C1 segment of cervical spinal cord (tissue), 14 donors: ENCODE measurements at places on chromosomes 1 and 21.

DNA sequence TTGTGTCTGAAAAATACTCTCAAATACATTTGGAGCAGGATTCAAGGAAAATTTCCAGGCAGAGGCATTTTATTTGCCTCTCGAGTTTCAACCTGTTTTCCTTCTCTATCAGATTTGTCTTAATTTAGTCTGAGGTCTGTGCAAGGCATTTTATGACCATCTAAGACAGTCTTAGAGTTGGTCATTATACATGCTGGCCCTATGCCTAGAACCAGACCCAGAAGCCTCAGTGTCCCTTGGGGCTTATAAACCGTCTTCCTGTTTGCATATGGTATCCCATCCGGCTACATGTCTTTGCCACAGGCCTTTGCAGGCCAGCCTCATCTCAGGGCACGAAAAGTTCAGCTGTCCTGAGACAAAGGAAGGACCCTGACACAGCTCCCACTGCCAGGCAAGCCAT, 346.1 kb downstream of the SIPA1L2 start:
- DNase-seq = no peak

GRCh38 chr1:180606155-180606554, 25.7 kb upstream of the XPR1 start:
- DNase-seq = no peak

- DNase-seq = no peak
Measured at GRCh38 chr21:34702341-34703170, 33.8 kb downstream of the CLIC6 start.

- no peak for DNase-seq
Measured at GRCh38 chr1:41663671-41664400, 179.4 kb upstream of the EDN2 start.

DNA sequence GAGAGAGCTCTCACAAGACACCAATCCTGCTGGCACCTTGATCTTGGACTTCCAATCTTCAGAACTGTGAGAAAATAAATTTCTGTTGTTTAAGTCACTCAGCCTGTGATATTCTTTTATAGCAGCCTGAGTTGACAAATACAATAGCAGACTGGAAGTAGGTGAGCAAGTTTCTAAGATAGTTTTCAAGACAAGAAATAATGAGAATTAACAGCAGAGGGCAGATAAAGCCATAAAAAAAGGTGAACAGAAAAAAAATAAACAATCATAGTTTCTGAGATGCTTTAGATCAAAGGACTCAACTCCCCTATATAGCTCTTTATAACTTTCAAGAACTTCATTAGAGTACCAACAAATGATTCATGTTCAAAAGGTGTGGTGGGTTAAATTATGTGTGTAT, 119.8 kb downstream of the PLPPR5 start:
- DNase-seq = no peak

DNA sequence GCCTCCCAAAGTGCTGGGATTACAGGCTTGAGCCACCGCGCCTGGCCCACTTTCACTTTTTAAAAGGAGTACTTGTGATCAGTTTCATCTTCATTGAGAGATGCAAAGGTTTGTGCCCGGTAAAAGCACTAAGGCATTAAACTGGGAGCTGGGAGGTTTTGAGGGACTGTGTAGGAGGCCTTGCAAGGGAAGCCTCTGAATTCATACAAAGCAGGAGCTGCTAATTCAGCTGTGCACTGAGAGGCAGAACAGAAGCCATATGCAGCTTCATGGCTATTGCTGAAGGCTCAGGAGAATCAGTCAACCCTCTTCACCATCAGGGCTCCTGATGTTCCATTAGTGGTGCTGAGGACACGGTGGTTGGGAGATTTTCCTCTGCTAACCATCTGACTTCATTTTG, 77.7 kb downstream of the GPR88 start:
- DNase-seq = no peak

DNA sequence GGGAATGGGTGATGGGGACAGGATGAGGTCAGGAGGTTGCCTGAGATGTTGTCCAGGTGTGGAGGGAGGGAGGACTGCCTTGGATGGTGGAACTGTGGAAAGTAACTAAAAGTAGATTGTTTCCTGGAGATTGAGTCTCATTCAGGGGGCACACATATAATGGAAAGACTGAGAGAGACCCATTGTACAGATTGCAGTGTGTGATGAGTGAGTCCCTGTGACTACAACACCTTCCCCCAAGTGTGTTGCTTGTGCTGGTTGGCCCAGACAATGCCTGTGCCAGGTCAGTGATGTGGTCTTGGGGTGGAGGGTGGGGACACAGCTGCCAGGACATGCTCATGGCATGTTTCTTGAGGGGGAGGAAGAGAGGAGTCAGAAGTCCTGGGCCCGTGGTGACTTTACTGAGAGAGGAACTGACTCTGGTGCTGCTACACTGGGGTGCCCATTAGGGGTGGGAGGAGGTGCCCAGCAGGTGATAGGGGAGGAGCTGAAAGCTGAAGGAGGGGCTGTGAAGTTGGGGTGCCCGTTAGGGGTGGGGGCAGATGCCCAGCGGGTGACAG, 5.2 kb downstream of the SNAP47 start:
- DNase-seq = no peak

DNA sequence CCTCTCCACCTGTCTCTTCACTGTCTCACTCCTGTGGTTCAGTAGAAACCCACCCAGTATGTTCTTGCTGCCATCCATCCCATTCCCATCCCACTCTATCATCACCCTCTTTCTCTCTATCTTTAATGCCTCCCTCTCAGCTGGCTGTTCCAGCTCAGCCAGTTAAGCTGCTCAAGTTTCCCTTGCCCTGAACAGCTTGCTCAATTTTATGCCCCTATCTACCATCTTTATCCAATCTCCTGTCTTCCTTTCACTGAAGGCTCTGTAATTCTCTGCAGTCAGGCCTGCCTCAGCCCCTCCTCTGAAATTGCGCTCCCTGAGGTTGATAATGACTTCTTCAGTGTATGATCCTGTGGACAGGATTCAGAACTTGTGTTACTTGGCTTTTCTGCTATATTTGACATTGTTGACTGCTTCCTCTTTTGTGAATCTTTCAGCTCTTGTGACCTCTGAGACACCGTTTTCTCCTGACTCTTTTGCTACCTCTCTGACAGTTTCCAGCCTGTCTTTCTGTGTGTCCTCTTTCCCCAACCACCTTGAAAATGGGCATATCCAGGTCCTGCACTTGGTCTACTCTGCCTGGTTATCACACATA, 13.9 kb upstream of the BCAR3 start:
- DNase-seq = no peak

GRCh38 chr1:60621368-60621851, 461.0 kb upstream of the NFIA start:
- DNase-seq = no peak

DNA sequence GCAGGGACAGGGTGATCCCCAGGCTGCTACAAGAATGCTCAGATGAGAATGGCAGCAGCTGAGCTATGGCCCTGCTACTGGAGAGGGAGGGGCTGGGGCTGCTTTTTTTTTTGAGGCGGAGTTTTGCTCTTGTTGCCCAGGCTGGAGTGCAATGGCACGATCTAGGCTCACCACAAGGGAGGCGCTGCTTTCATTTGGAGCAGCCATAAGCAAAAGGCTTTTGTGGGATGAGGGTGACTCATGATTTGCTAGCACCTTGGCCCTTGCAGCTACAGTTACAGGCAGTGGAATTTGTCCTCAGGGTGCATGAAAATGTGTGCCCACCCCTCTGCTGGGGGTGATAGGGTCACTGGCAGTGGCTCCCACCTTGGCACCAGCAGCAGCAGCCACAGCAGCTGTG, 32.4 kb upstream of the CYP4A22 start:
- no peak for DNase-seq

GRCh38 chr1:152502496-152503180, 8.0 kb upstream of the LCE5A start:
- DNase-seq = no peak

GRCh38 chr21:31855180-31855579, 17.6 kb upstream of the HUNK start:
- DNase-seq = no peak
